ENCODE measurements at places on chromosomes 4 and X.

DNA sequence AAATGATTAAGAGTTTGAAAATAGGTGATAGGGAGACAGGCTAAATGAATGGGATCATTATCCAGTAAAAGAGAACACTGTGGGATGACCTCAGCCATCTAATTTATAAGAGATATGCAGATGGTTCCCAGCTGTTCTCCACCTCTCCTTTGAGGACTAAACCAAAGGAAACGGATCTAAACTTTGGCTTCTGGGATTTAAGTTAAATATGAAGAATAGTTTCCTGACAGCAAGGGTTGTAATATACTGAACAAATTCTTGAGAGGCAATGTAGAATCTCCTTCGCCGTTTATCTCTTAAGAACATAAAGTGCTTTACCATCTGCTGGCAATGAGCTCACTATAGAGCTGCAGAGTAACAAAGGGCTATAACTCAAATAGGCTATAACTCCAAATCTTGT is 35.4 kb upstream of the HPGDS start:
- DNase-seq, result no peak

DNA sequence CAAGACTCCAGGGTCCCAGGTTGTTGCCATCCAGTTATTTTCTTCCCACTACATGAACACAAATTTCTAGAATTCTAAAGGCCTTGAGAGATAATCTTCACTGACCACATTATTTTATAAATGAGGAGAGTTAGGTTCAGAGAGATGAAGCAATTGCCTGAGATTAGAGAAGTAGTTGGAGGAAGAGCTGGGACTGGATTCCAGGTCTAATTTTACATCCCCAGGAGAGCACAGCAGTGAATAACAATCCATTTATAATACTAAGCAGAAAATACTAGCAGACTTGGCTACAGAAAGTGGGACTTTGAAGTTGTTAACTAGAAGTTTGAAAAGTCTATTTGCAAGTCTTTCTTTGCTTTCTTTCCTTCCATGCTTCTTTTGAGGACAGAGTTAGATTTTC is 231.3 kb upstream of the S100G start:
- DNase-seq, result no peak

DNA sequence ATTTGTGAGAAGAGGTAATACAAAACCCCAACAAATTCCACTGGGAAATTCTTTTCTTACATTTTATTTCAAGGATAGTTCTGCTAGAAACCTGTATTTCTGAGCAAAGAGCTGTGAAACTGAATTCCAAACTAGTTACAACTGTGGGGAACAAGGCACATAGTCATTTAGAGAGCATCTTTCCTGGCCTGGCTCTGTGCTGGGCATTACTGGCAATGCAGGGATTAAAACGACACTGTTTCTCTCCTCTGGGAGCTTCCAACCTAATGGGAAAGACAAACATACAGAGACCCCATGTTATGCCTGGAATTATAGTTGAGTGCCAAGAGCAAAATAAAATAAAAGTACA is 36.5 kb downstream of the SUPT20HL1 start:
- no peak for DNase-seq

GRCh38 chr4:64781737-64782326 is 372.6 kb upstream of the TECRL start:
- no peak for DNase-seq

- no peak for DNase-seq
These were observed 54.9 kb downstream of the ACOX3 start for GRCh38 chr4:8385611-8386010.
